ENCODE measurements at places on chromosomes 13 and 19.
A peak's percentile ranks its signal among the peaks of the same experiment; 100 is the strongest.

GRCh38 chr19:12723641-12724426, at the start of gene TNPO2:
Gene TNPO2 (minus strand): TSS chr19:12723932. CDS start chr19:12720977, 2,955 bp downstream.
- peak; percentile 79 for DNase-seq

- DNase-seq = no peak
Observed at GRCh38 chr13:98772794-98773452, 20.5 kb upstream of the SLC15A1 start.

DNA sequence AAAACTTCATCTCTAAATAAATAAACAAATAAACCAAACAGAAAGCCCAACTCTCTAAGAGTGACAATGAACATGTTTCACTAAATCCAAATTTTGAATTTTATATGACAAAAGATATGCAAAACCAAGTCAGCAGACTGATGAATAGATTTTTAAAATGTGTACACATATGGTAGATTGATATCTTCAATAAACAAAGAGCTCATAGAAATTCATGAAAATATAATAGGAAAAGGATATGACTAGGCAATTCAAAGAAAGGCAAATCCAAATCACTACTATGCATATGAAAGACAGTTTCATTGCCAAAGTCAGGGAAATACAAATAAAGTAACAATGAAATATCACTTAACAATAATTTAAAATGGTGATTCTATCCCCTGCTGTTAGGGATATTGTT, 63.7 kb upstream of the NBEA start:
- no peak for DNase-seq

- peak; percentile 24 for DNase-seq
Observed at GRCh38 chr19:12785431-12786031, 5.8 kb upstream of the JUNB start.

DNA sequence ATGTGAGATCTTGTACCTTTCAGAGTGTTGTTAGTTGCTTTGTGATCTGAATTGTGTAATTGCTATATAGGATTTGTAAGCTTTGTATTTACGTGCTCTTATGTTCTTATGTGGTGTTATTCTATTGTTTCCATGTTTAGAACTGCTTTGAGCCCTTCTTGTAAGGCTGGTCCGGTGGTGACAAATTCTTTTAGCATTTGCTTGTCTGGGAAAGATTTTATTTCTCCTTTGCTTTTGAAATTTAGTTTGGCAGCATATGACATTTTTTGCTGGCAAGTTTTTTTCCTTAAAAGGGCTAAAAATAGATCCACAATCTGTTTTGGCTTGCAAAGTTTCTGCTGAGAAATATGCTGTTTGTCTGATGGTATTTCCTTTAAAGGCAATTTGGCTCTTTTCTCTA, 1089.2 kb upstream of the PCDH9 start:
- no peak for DNase-seq

- DNase-seq = no peak
Observed at GRCh38 chr19:16153582-16154336, 10.3 kb downstream of the HSH2D start.

DNA sequence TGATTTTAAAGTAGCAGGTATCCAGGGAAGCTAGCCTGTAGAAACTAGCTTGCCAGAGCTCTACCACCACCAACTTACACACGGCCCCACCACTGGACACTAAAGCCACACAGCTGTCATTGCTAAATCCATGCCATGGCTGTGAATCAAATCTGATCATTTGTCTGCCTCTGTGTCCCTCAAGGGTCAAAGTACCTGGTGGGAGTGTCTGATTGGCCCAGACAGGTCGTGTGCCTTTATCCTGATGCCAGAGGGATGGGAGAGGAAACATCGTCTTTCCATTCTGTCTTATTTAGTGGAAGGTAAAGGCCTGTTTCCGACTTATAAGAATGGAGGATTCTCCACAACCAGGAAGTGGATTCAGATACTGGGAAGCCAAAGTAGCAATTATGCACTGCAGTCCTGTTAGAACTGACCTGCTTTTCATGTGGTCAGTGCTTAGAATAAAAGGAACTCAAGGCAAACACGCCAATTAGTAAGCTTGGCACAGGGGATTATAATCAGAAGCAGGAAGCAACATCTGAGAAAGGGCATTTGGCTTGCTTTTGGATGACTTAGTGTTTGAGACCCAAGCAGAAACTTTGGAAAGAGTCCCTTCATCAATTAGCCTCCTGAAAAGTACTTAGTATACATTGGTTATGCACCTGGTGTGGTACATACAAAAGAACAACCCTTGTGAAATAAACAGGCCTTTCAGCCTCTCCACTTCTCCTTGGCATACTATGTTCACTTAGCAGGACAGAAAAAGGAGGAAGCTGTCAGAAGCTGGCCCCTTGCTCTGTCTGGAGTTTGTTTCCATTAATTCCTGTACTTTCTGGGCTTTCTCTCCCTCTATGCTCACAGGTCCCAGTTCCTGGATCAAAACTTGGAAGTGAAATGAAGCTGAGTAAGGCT, 192.4 kb downstream of the NUFIP1 start:
- DNase-seq = no peak

GRCh38 chr19:17389957-17390664, 3.9 kb downstream of the CCDC194 start:
- DNase-seq = no peak
